ENCODE measurements at places on chromosomes 4 and X.

DNA sequence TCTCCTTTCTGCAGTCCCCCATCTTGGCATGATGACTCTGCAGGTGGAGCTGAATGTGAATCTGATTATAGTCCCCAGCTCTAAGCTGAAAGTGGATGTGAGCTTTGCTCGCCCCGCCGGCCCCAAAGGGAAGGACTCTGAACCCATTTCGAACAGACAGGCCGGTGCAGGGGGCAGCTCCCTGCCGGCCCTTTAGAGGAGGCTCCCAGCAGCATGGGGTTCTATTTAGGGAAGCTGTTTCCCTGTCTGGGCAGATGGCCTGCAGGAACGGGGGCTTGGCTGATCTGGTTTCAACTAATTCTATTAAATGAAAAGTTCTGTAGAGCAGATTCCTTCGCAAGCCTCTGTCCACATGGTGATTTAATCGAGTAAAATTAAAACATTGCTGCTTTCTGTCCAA lies 104.8 kb upstream of the MSX1 start:
- DNase-seq = no peak

DNA sequence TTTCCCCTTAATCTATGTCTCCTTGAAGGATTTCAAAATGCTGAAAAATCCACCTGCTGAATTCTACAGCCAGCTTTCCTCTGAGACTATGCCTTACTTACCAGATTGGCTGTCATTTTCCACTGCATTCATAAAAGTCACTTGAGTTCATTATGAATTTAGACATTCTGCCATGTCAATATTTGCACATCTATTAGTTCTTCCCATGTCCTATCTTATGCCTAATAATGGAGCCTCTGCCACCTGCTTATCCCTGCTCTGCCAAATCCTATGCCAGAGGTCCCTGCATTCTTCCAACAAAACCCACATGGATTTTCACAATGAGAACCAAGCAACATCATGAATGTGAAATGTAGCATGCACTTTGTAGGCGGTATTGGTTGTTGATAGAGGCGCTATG lies 42.6 kb downstream of the GASK1B start:
- no peak for DNase-seq

GRCh38 chr4:169618286-169618685 lies 2.1 kb upstream of the CLCN3 start:
- no peak for DNase-seq

DNA sequence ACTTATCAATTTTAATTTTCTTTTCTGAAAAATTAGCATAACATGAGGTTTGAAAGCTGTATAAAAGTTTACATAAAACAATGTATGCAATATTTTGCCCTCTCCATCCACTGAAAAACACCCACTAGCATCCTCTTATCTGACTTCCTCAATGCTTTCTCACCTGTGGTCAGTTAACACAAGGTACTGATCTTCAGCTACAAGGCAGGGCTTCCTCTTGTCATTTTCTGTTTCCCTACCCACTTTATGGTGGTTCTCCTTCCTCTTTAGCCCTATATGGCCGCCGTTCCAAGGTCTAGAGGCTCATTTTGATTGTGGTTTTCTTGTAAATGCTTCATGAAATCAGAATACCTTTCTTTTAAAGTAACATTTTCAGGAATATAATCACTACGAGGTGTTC lies 618.6 kb upstream of the CPEB2 start:
- no peak for DNase-seq

DNA sequence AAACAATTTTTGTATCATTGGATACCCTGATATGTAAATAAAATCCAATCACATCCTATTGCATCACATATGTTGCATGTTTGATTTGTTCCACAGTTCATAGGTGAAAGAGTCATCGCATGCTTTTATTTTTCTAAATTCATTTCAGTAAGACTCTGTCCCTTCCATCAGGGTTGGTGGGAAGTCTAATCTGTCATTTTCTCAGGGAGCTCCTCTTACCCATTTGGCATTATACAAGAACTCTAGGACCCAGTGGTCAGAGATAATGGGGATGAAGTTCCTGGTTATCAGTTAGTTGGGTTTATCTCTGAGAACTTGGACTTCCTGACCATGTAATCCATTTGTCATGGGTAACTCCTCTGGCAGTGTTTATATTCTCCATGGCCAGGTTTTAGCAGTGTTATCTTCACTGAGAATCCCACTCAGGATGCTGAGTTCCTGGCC lies 227.1 kb upstream of the JADE1 start:
- no peak for DNase-seq

- DNase-seq = no peak
Measured at GRCh38 chrX:78322863-78323262, 4.5 kb downstream of the CYSLTR1 start.

GRCh38 chrX:10769696-10770619 lies 149.6 kb upstream of the MID1 start:
- DNase-seq = no peak

GRCh38 chr4:16055471-16055870 lies 28.4 kb downstream of the PROM1 start:
- DNase-seq = no peak

DNA sequence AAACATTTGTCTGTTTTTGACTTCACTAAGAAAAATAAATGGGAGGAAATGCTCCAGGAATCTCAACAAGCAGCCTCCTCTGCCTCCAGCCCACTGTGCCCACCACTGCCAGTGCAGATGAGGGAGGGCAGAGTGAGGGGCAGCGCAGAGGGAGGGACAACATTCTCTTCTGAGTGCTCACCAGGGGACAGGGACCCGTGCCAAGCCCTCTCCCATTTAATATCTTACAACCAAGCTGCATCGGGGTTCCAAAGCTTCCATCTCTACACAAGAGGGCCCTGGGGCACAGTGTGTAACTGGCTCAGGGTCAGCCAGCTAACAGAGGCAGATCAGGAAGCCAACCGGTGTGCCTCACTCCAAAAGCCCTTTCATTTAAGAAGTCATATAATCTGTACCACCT lies 120.4 kb downstream of the NSUN7 start:
- no peak for DNase-seq

- DNase-seq = no peak
Measured at GRCh38 chr4:11954093-11954492, 525.4 kb upstream of the HS3ST1 start.

- DNase-seq = no peak
Measured at GRCh38 chr4:109739547-109739946, 9.7 kb upstream of the PLA2G12A start.

GRCh38 chrX:43350935-43351334 lies 305.2 kb upstream of the MAOA start:
- DNase-seq = no peak

GRCh38 chrX:79259073-79259689 lies 108.0 kb downstream of the ITM2A start:
- peak; percentile 70 for DNase-seq

- no peak for DNase-seq
Measured at GRCh38 chr4:109718759-109719158, 11.1 kb downstream of the PLA2G12A start.

DNA sequence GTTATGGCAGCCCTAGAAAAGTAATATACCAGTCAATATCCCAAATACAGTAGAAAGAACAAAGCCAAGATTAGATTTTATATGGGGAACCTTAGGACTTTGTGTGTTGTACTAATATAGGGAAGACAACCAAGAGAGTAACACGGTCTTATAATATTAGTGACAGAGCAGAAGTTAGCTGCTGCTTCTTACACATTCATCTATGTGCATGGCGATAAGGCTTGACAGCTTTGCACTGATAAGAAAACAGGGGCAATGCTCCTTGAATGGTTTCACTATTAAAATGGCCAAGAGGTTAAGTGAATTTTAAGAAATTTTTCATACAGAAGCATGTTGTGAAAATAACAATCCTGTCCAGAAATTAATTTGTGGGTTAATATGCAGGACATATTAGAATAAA lies 521.6 kb downstream of the CCSER1 start:
- DNase-seq = no peak

DNA sequence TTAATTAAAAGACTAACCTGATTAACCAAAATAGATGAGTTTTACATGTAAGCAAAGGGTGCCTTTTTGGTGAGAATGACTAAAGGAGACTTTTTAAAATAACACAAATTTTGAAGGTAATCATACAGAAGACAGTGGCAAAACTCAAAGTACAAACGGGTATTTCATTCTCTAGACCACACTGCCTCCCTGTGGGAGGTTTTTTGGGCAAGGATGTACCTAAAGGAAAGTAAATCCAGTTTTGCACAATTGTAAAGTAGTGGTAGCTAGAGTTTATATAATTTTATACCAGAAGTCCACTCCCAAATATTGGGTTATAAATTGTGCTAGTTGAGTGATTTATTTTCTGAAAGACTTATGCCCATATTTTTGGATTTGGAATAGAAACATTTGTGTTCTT lies 201.0 kb downstream of the PAPSS1 start:
- DNase-seq = peak; percentile 13

- DNase-seq = no peak
Measured at GRCh38 chr4:154044108-154044531, 255.2 kb upstream of the SFRP2 start.

GRCh38 chr4:64774626-64775025 lies 365.4 kb upstream of the TECRL start:
- DNase-seq = no peak

GRCh38 chr4:26727844-26728243 lies 132.8 kb upstream of the STIM2 start:
- DNase-seq = no peak

GRCh38 chr4:159027535-159027934 lies 75.3 kb upstream of the RAPGEF2 start:
- DNase-seq = no peak

- DNase-seq = no peak
Measured at GRCh38 chr4:63090641-63091040, 1318.6 kb downstream of the TECRL start.

DNA sequence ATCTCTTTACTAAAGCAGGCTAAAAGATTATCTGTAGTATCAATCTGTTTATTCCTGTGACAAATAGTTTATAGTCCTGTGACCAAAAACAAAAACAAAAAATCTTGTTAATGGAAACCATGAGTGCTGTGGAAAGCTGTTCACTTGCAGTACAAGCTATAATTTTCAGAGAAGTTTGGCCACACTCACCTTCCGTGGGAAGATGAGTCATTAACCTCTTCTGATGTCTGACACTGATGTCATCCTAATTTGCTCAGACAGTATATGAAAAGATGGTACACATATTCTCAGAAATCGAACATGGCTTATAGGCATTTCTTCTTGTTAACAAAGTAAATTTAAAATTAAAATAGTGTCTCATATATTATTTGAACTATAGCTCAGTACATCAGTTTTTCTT lies 19.9 kb upstream of the ENPP6 start:
- peak; percentile 85 for DNase-seq

DNA sequence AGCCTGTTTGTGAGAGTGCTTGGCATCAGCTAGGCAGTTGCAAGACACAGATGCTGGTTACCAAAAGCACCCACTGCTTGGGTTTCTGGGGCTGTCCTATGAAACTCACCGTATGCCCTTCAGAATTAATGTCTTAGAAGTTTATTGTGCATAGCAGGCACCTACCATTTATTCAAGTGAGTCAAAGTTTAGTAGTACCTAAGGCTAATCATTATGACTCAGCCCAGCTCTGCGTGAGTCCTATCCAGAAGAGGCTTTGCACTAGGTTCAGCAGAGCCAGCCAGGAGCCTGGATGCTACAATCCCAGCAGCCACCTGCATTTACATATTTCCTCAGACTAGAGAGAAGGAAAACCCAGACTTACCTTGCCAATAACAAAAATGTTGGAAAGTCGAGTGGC lies 4.2 kb downstream of the RPS4X start:
- peak; percentile 17 for DNase-seq

- DNase-seq = no peak
Measured at GRCh38 chrX:135481696-135482179, 38.7 kb upstream of the INTS6L start.

- DNase-seq = no peak
Measured at GRCh38 chr4:88003261-88003660, 4.2 kb upstream of the PKD2 start.

DNA sequence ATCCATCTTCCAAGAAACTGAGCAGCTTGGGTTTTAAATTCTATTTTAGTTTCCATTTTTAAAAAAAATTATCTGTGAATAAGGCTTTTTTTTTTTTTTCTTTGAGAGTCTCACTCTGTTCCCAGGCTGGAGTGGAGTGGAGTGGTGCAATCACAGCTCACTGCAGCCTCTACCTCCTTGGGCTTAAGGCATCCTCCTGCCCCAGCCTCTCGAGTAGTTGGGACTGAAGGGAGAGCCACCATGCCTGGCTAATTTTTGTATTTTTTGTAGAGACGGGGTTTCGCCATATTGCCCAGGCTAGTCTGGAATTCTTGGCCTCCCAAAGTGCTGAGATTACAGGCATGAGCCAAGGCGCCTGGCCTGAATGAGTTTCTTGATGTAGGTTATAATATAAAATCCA lies 1.4 kb downstream of the ENOPH1 start:
- DNase-seq = no peak

GRCh38 chr4:122662701-122663100 lies 41.8 kb upstream of the IL21 start:
- DNase-seq = no peak

DNA sequence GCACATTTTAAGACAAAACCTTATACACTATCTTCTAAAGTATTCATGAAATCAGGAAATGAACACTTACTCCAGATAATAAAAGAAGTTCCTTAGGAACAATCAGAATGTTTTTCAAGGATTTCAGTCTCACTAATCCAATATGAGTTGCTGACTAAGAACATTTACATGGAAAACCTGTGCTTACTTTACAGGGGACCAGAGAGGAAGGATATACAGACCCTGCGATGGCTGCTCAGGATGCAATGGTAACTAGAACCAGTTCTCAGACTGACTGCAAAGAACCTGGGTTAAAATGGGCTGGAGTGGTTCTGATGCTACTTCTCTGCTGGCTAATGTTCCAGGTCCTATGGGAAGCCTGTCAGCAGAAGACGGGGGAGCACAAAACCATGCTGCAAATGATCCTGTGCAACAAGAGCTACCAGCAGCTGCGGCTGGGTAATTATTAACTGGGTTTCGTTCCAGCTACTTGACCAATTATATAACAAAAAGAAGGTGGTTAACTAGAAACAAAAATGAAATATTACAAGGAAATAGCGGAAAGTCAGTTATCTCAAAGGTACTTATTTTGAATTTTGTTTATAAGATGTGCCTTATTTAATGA lies 85.3 kb downstream of the ANXA10 start:
- DNase-seq = no peak

- no peak for DNase-seq
Measured at GRCh38 chrX:97898798-97899197, 1015.1 kb downstream of the RPA4 start.

Data from activated CD8-positive, alpha-beta T cell treated with anti-CD3 and anti-CD28 coated beads for 36 hours (primary cell).